ENCODE measurements at places on chromosomes 2 and 18. TPM values are rescaled to one million over a fixed set of nuclear protein-coding genes. Genes with fewer than 3 reads are reported as not detected.

EN1 gene
- total RNA-seq: 0.63 TPM

KRTCAP3 gene
- total RNA-seq: not detected

KCNG2 gene
- total RNA-seq: not detected

COL3A1 gene
- total RNA-seq: 14,045 TPM

IL1RL2 gene
- 1.7 TPM for total RNA-seq

NPHP1 gene
- total RNA-seq: 11.9 TPM

ABHD1 gene
- 0.09 TPM for total RNA-seq

GRCh38 chr2:194709840-194710239, 947.2 kb upstream of the SLC39A10 start:
- DNase-seq: no peak

DNA sequence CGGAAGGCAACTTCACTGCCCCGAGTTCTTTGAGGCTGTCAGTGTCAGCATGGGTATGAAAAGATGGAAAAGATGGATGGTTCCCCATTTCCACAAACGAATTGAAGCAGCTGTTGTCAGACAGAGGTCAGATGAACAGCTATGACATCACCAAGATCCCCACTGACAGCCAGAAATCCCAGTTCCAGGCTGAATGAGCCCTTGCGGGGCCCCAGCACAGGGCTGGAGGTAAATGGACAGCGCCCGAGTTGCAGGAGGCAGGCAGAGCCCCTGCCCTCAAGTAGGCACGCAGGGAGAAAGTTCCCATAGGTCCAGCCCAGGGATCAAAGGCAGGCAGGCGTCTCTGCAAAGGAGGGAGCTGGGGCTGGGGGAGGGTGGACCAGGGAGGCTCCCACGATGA, 169.5 kb upstream of the AGAP1 start:
- DNase-seq: no peak

DNA sequence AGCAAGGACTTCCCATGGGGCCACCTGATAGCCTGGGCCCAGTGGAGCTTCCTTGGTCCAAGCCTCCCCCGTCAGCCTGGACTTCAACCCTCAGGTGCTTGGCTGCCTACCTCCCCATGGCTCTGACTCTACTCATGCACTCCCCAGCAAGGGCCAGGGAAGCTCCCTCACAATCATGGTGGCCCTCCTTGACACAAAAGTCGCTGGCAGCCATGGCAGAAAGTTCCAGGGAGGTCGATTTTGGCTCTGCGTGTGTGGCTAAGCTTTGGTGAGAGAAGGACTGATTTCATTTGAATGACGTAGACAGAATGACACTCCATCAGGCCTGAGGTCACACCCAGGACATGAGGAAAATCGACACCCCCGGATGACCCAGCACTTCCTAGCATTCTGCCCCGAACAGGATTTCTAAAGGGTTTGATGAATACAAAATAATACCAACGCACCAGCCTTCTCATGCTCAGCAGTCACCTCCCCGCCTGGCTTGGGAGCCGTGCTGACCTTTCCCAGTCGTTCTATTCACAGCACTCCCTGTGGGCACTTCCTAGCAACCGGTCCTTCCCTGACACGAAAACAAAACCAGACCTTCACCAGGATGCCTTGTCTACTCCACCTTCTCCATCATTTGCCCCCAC, 52.7 kb downstream of the LBH start:
- DNase-seq: no peak

- DNase-seq: peak; percentile 71
These were observed 10.0 kb downstream of the FAP start for GRCh38 chr2:162233197-162233596.

- no peak for DNase-seq
These were observed 4.6 kb downstream of the MRPL33 start for GRCh38 chr2:27776097-27776496.

GRCh38 chr2:177553176-177553884, 160.8 kb downstream of the AGPS start:
- no peak for DNase-seq

GRCh38 chr2:102686479-102687439, 67.4 kb downstream of the SLC9A2 start:
- no peak for DNase-seq

DNA sequence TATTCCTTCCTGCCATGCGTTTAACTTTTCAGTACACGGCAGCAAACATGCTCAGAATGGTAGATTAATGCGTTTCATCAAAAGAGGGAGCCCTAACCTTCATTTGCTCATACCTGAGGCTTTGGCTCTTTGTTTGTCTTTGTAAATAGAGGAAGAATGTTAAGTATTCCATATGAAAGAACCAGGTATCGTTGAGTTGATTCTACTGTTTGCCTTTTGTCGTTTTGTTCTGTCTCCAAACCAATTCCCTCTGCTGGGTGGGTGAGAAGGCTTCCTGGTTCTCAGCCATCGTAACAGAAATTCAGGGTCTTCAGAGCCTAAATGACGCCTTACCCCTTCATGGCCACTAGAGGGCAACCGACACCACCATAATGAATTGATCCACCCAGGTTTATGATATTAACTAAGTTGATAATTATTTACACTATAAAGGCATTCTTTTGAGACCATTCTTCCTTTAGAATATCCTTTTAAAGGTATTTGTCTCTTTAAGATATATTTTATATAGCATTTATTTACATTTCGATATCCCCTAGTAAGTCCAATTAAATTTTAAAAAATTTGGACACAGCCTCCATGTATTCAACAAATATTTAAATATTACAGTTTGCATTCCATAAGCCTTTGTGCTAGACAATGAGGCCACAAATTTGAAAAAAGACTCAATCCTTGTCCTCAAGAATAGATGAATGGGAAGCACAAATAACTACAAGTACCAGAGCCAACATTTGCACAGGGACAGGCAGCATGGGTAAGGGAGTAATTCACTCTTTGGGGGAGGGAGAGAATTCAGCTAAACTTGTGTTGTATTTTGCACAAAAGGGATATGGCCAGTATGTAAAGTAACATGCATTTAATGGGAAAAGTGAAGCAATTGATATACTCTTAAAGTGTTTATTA, 48.1 kb downstream of the TIMM21 start:
- DNase-seq: peak; percentile 80

DNA sequence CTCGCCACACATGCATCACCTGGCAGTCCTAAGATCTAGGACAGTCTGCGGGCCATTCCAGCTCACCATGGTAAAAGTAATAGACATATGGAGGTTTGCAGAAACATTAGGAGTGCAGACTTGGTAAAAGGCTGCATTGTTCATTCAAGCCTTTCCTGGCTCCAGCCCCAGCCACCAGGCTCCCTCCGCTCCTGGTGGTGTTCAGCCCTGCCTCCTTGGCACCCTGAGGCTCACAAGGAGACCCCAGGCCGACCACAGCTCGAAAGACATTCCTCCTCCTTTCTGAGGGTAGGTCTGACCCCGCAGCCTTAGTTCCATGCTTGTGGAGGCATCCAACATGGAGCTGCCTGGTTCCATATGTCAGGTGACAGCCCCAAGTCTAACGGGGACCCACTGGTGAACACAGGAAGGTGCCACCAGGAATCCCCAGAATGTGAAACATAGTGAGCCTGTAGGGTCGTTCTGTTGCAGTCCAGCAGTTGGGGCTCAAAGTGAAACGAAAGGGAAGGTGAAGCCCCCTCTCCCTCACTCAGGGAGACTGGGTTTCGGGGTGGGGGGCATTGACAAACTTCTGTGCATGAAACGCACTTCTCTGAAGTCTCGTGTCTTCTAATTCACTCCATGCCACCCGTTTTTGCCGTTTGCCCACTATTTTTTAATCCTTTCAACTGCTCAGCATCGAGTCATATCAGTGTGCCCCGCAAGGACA, 5.0 kb upstream of the SP100 start:
- DNase-seq: no peak

DNA sequence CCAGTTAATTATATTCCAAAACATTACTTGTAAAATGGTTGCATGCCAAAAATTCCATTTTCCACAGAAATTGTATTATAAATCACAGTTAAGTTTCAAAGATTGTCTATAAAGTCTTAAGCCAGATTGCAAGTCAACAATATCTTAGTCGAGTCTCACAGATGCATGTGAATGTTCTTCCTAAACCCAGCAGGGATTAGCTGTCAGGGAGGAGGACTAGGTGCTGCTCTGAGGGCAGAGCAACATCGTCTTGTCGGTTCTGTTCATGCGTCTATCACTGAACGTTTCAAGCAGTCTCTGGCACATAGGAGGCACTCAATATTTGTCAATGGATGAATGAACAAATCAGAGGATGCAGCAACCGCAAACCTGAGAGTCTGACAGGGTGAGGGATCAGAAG, 27.0 kb downstream of the EPB41L3 start:
- DNase-seq: no peak

GRCh38 chr2:61433606-61434005, 37.3 kb downstream of the USP34 start:
- no peak for DNase-seq

DNA sequence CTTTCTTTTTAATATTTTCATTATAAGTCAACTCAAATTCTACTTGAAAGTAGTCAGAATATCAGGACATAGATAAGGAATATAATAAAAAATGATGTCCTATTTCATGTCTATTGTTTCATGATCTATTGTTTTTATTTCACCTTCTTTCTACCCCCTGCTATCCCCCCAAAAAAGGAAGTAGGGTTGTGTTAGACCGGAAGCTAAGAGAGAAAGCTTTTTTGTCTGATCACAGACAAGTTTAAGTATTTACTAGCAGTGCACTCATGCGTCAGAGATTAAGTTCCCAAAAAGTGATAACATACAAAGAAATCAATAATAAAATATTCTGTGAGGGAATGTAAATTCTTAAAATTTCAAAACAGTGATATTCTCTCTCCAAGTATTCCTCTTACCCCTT, 447.1 kb upstream of the CNTNAP5 start:
- no peak for DNase-seq

GRCh38 chr2:211946960-211947359, 591.6 kb downstream of the ERBB4 start:
- no peak for DNase-seq

- DNase-seq: peak; percentile 0
These were observed 29.9 kb downstream of the SCN7A start for GRCh38 chr2:166464187-166464586.

DNA sequence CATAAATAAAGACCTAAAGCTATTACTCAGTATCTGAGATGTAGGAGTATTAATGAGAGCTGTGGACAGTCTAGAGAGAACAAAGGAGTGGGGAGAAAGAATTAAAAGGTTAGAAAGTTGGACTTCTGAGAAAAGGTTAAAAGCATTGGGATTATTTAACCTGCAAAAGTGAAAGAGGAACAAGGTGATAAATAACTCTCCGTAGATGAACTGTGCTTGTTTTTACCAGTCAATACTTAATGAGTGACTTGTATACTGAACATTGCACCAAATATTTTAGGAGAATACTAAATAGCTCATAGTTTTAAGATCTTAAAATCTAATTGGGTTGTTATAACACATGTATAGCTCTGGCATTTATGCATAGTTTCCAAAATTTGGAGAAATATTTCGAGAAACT, 137.5 kb downstream of the GPD2 start:
- DNase-seq: no peak

- DNase-seq: no peak
These were observed 48.1 kb upstream of the GALR1 start for GRCh38 chr18:77201506-77201905.

GRCh38 chr2:1024981-1025380, 74.3 kb downstream of the SNTG2 start:
- peak; percentile 28 for DNase-seq

DNA sequence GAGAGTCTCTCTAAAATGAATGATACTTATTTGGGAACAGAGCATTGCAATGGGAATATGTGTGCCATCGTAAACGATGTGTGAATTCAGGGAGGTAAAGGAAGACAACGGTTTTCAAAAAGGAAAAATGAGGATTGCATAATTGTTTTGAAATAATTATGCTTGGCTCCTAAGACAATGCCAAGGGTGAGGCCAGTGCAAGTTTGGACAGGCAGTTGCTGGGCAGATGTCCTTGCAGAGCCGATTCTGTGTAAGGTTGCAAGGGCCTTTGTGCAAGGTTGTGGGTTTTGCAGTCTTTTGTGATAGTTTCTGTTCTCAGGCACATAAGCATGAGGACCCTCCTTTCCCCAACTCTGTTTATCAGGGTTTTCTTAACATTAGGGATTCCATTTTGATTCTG, 70.0 kb upstream of the ZNF236 start:
- no peak for DNase-seq

DNA sequence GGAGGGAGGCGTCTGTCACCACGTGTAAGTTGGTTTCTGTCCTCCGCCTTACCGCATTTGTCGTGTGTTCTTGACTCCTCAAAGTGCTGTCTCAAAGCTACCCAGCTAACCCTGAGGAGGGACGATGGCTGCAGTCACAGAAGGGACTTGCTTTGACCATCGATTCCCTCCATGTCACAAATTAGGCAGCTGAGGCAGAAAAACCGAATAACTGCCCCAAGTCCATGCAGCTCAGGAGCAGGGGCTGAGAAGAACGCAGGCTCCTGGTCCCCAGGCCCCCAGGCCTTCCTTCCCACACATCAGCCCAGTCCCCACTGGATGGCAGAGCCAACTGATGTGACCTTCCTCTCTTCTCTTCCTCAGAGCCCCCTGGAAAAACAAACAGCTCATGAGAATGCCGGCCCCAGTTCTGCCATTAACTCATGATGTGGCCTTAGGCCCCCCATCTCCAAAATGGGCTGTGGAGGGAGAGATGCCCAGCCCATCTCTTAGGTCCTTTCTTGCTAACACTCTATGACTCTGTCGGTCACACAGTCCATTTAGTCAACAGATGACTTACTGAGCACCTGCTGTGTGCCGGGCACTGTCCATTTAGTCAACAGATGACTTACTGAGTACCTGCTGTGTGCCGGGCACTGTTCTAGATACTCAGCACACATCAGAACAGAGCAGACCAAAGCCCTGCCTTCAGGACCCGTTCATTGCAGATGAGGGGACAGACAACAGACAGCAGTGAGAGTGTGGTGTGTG, 19.6 kb downstream of the MTERF4 start:
- no peak for DNase-seq

GRCh38 chr2:37421686-37422085, 77.3 kb downstream of the QPCT start:
- DNase-seq: no peak

GRCh38 chr18:10308154-10308553, 146.3 kb upstream of the APCDD1 start:
- no peak for DNase-seq

DNA sequence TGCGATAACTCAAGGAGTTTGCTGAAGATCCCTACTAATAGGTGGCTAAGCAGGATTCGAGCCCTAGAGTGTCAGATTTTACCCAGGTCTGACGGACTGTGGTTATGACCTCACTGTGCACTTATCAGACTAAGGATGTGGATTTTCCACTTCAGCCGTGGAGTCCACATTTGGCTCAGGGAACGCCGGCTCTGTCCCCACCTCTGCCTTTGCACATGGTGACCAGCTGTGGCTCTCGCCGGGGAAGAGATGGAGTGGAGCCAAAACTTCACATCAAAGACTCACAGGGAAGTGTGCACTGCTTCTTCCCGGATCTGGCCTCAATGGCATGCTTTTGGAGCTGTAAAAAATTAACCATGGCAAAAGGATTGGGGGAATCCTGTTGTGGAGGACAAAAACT, 249.3 kb upstream of the APCDD1 start:
- DNase-seq: no peak

DNA sequence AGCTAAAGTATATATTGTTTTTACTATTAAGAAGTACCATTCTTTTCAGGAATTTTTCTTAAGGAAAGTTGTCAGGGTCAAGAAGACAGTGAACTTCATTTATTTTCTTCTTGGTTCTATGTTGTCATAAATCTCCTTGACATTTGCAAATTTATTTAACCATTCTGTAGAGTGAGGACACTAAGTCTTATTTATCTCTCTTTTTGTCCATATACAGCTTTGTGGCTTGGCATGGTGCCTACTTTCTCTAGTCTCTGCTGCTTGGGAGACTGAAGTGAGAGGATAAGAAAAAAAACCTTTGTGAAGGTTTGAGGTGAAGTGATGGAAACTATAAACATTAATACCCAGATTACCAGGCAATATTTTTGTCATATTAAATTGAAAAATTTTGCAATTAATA, 1389.4 kb downstream of the SUCLG1 start:
- DNase-seq: peak; percentile 29

Data from fibroblast of the aortic adventitia (primary cell).